ENCODE measurements at places on chromosomes 7 and 10. TPM values are rescaled to one million over a fixed set of nuclear protein-coding genes. Genes with fewer than 3 reads are reported as not detected.

DNA sequence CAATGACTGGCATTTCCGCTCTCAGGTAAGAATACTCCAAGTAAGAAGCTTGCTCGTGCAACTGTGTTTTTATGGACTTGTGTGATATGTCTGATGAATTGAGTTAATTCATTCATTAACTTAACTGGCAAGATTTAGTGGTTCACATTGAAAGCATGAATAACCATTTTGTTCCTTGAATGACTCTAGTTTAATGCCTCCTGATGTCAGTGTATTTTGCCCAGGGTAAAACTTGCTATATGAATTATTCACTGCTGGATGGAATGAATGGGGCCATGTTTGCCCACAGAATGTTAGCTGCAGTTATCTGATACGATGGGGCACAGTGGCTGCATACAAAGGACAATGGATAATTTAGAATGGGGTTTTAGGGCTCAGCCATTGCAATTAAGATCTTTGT is 124.1 kb downstream of the ZNF365 start:
- no peak for DNase-seq

GRCh38 chr10:14692344-14693076 is 82.2 kb downstream of the FAM107B start:
- no peak for DNase-seq

GRCh38 chr7:110186334-110186733 is 904.6 kb upstream of the LRRN3 start:
- no peak for DNase-seq

DNA sequence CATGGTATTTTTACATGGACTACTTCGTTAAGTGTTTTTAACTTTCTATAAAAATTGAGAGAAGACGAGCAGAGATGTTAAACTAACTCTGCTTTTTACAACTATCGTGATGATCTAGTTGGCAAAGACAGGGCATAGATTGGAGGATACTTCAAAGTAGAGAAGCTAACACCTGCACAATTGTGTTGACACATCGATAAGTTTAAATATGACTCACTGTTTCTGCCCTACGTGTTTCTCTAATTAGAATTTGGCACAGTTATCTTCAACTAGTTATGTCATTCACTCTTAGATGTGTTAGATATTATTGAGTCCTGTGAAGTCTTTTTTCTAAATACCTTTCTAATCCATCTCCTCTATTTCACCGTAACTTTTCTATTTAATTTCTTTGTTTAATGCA is 68.5 kb upstream of the FERD3L start:
- DNase-seq, result no peak

GRCh38 chr10:132168571-132169030 is 18.1 kb upstream of the DPYSL4 start:
- DNase-seq, result no peak

- DNase-seq, result no peak
Observed at GRCh38 chr10:20811131-20811530, 86.0 kb downstream of the NEBL start.

DNA sequence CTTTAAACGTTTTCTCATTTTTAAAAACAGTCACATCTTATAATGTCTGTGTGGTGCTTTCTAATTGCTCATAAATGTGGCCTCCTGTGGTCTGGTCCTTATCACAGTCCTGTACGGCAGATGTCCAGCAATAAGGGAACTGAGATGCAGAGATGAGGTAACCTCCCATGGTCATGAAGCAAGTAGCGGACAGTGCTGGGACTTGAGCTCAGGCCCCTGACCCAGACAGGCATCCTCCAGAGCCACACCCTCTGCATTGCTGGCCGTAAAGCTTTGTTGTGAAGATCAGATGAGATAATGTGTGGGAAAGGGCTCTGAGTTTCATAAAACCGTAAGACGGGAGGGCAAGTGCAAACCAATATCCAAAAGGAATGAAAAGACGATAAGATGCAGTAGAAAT is 48.2 kb downstream of the DYNC2I1 start:
- no peak for DNase-seq

TWNK gene
- 8.9 TPM for total RNA-seq
